ENCODE measurements at places on chromosomes 1 and 21. TPM values are rescaled to one million over a fixed set of nuclear protein-coding genes. Genes with fewer than 3 reads are reported as not detected.

Gene DMRTB1
- not detected for total RNA-seq

Gene TSTD1
- total RNA-seq = 98.1 TPM

Gene CD1E
- not detected for total RNA-seq

Gene SPRR1B
- total RNA-seq = 36.3 TPM

Gene RGS13
- total RNA-seq = not detected

Gene DCAF6
- total RNA-seq = 52.0 TPM

Gene S100A14
- 1,223 TPM for total RNA-seq

Gene KIAA0040
- total RNA-seq = 80.8 TPM

Gene FMO4
- total RNA-seq = 2.7 TPM

Gene MATN1
- 0.07 TPM for total RNA-seq

Gene TBX19
- total RNA-seq = 0.32 TPM

All from foreskin keratinocyte (primary cell).